ENCODE measurements at places on chromosomes 16 and 17. TPM values are rescaled to one million over a fixed set of nuclear protein-coding genes. Genes with fewer than 3 reads are reported as not detected.

GRCh38 chr17:50956750-50957523 is 90.8 kb upstream of the TOB1 start:
- DNase-seq: peak; percentile 48
- peaks cover 6% of the 10 kb centered on the region for H3K4me1 ChIP-seq
- H3K4me3 ChIP-seq: no peak overlapping the region
- no peaks in the 10 kb centered on the region for H3K27me3 ChIP-seq
- no peaks in the 10 kb centered on the region for H3K36me3 ChIP-seq

GRCh38 chr17:67212231-67212630 is 32.8 kb downstream of the HELZ start:
- no peak overlapping the region for H3K4me3 ChIP-seq
- no peaks in the 10 kb centered on the region for H3K27me3 ChIP-seq
- H3K4me1 ChIP-seq: peaks cover 16% of the 10 kb centered on the region
- H3K27ac ChIP-seq: no peak overlapping the region

DNA sequence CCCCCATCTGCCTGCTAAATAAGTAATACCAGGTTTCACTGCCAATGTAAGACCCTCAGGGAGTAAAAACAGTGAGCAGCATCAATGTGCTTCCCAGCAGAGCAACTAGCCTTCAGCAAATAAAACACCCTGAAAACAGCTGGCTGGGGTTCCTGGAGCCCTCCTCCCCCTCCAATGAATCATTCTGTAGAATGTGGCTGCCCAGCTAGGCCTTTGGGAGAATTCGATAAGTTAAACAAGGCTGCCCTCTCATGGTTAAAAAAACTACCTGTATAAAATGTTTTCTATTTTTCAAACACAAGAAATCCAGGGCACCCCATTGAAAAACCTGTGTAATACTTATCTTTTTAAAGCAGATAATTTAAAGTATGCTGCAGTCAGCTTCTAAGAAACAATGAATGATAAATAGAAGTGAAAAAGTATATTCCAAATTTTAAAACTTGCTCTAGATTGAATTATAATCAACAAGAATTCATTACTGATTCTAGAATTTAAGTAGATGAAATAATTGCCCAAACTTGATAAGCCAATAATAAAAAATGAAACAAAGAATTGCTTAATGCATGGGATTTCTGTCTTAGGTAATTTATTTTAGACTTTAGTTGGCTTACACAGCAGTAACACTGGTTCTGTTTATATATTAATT is 9.4 kb upstream of the TOM1L1 start:
- H3K27me3 ChIP-seq: peaks cover 26% of the 10 kb centered on the region
- H3K27ac ChIP-seq: no peak overlapping the region
- no peaks in the 10 kb centered on the region for H3K36me3 ChIP-seq
- H3K4me1 ChIP-seq: no peaks in the 10 kb centered on the region

- no peak overlapping the region for H3K4me3 ChIP-seq
- no peaks in the 10 kb centered on the region for H3K36me3 ChIP-seq
- no peaks in the 10 kb centered on the region for H3K27me3 ChIP-seq
- H3K4me1 ChIP-seq: peaks cover 73% of the 10 kb centered on the region
- peak; percentile 83 for DNase-seq
Measured at GRCh38 chr17:57604771-57605674, 140.1 kb downstream of the CCDC182 start.

DNA sequence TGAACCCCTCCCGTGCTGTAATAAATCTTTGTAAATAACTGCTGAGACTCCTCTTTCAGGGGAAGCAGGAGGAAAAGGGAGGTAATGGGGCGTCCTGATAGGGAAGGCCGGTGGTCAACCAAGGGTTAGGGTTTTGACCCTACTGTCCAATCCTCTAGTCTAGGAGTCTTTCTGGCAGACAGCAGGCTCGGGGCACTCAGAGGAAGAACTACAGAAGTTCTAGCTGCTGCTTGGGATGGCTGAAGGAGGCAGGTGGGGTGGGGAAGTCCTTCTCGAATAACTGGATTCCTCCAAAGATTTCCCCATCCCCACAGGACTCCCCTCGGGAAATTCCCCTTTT is 387 bp upstream of the STARD3 start:
- peak overlapping the region; percentile 89 for H3K4me3 ChIP-seq
- peaks cover 61% of the 10 kb centered on the region for H3K4me1 ChIP-seq
- peaks cover 7% of the 10 kb centered on the region for H3K27me3 ChIP-seq
- no peaks in the 10 kb centered on the region for H3K36me3 ChIP-seq
- no peak for DNase-seq
- peak overlapping the region; percentile 88 for H3K27ac ChIP-seq

- peaks cover 40% of the 10 kb centered on the region for H3K27me3 ChIP-seq
- H3K27ac ChIP-seq: no peak overlapping the region
- H3K36me3 ChIP-seq: no peaks in the 10 kb centered on the region
- no peaks in the 10 kb centered on the region for H3K4me1 ChIP-seq
- no peak for DNase-seq
Measured at GRCh38 chr17:40872416-40872815, 5.4 kb upstream of the KRT12 start.

DNA sequence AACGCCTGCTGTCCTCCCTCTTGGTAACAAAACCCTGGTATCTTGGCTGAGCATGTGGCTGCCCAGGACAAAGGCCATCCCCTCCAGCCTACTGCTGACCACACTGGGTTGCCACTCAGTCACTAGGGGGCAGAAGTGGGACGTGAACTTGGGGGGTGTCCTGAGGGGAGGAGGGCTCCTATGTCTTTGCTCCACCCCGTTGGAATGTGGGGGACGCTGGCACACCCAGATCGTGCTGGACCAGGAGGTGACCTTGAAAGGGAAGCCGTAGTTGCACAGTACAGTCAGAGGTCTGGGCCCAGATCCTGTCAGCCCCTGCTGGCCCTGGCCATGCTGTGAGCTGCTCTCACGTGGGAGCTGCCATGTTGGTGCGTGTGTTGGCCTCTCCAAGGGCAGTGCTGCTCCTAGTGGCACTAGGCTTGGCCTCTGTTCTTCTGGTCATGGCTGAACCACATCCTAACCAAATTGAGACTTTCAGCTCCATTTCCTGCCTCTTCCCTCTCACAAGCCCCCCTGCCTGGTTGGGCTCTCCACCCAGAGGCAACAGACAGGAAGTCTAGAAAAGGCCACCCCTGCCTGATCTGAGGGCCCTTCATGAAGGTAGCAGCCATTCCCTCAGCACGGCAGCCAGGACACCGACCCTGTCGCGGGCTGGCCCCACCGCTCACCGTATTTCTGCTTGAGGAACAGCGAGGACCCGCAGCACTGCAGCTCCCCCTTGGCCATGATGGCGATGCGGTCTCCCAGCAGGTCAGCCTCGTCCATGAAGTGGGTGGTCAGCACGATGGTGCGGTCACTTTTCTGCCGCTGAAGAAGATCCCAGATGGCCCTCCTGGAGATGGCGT is 29.0 kb upstream of the RNPS1 start:
- H3K4me1 ChIP-seq: no peaks in the 10 kb centered on the region
- DNase-seq: no peak
- H3K36me3 ChIP-seq: no peaks in the 10 kb centered on the region
- no peak overlapping the region for H3K27ac ChIP-seq
- no peak overlapping the region for H3K4me3 ChIP-seq
- H3K27me3 ChIP-seq: no peaks in the 10 kb centered on the region

GRCh38 chr17:60665602-60666001 is 12.0 kb upstream of the BCAS3 start:
- no peak for DNase-seq
- H3K4me3 ChIP-seq: no peak overlapping the region
- no peaks in the 10 kb centered on the region for H3K4me1 ChIP-seq
- H3K27me3 ChIP-seq: no peaks in the 10 kb centered on the region
- no peak overlapping the region for H3K27ac ChIP-seq

- H3K4me1 ChIP-seq: peaks cover 75% of the 10 kb centered on the region
- H3K4me3 ChIP-seq: peak overlapping the region; percentile 20
- DNase-seq: no peak
- no peaks in the 10 kb centered on the region for H3K36me3 ChIP-seq
- H3K27ac ChIP-seq: peak overlapping the region; percentile 53
Measured at GRCh38 chr16:85561248-85562092, 51.7 kb upstream of the GSE1 start.

DNA sequence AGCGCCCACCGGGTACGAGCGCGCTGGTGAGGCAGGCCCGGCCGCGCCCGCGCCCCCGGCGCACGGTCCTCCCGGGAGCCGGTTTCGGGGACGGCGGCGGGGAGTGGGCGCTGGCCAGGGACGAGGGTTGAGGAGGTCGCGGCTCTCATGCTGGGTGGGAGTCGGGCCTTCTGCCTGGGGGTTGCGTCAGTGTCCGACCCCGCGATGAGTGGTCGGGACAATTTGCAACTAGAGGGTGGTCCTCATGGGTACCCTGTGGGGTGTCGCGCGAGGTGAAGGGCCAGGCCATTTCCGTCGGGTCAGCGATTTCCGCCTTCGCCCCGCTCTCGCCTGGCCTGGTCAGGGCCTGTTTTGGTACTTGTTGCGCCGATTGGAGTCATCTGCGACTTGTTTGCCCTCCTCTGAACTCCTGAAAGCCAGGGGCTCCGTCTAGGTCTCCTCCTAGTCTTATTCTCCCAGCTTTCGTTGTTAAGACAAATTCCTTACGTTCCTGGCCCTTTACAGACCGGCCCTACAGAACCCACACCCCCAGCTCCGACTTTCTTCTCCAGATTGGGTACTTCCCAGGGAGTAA is 14.9 kb downstream of the NAA60 start:
- H3K4me3 ChIP-seq: peak overlapping the region; percentile 93
- H3K36me3 ChIP-seq: no peaks in the 10 kb centered on the region
- peak overlapping the region; percentile 91 for H3K27ac ChIP-seq
- H3K4me1 ChIP-seq: peaks cover 60% of the 10 kb centered on the region
- H3K27me3 ChIP-seq: no peaks in the 10 kb centered on the region

- peak; percentile 66 for DNase-seq
- H3K27me3 ChIP-seq: no peaks in the 10 kb centered on the region
- H3K4me3 ChIP-seq: no peak overlapping the region
- H3K27ac ChIP-seq: peak overlapping the region; percentile 71
- no peaks in the 10 kb centered on the region for H3K36me3 ChIP-seq
Measured at GRCh38 chr17:5249615-5250014, 15.0 kb upstream of the SCIMP start.

DNA sequence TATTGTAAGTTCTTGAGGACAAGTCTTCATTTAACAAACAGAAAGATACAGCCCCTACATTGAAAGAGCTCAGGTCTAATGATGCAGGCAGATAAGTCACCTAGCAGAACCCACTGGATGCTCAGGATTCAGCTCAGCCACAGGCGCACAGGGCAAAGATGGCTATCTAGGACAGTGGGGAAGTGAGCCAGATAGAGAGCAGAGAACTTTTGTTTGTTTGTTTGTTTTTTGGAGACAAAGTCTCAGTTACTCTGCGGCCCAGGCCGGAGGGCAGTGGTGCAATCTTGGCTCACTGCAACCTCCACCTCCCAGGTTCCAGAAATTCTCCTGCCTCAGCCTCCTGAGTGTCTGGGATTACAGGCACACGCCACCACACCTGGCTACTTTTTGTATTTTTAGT is 20.4 kb downstream of the METTL2A start:
- H3K4me3 ChIP-seq: no peak overlapping the region
- no peak for DNase-seq
- peaks cover 15% of the 10 kb centered on the region for H3K36me3 ChIP-seq
- no peaks in the 10 kb centered on the region for H3K4me1 ChIP-seq
- H3K27me3 ChIP-seq: no peaks in the 10 kb centered on the region
- no peak overlapping the region for H3K27ac ChIP-seq

DNA sequence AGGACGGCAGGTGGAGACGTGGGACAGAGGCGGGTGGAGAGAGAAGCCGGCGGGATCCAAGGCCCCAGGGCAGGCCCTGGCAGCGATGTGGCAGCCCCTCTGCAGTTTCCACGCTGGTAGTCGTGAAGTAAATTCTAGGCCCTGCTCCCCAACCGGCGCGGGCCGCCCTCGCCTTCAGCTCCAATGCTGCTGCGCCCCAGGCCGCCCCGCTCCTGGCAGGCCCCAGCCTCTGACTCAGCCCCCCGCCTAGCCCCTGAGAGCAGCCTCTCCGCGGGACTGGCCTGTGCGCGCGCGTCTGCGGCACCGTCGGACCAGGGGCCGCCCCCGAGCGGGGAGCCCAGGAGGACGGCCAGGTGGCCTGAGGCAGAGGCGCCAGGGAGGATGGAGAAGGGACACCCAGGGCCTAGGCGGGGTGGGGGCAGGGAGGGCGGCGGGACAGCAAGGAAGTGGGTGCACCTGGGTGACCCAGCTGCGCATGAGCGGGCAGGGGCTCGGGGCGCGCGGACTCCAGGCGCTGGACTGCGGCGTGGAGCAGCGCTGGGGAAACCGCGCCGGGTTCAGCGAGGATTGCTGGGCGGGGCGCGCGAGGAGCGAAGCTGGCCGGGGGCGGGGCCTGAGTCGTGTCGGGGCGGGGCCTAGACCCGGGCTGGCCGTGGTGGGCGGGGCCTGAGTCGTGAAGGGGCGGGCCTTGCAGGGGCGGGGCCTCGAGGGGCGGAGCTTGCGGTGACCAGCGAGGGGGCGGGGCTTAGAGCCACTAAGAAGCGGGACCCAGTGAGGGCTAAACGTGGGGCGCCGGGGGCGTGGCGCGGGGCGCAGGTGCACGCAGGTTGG is 29.6 kb downstream of the ZNF778 start:
- DNase-seq: peak; percentile 86
- H3K4me3 ChIP-seq: peak overlapping the region; percentile 73
- H3K27ac ChIP-seq: no peak overlapping the region

DNA sequence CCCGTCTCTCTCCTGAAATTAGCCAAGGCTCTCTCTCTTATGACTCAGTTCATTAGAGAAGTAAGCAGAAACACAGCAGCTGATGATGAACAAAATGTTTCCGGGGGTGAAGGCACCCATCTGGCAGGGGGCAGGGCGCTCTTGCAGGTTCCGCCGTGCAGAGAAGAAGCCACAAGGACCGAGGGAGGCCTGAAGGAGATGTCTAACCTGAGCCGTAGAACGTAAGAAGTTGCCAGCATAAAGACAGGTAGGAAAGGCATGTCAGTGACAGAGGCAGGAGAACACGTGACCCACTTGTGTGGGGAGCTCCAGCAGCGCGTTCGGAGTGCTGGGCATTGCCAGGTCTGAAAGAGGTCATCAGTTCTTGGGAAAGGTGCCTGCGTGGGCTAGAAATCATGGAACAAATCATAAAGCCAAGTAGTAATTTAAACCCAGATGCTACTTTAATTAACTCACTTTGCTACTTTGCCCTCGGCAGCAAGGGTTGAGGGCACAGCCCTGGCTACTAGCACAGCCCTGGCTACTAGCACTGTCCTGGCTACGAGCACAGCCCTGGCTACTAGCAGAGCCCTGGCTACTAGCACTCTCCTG is 198.6 kb downstream of the RPTOR start:
- no peak overlapping the region for H3K27ac ChIP-seq
- no peak for DNase-seq
- H3K36me3 ChIP-seq: peaks cover 27% of the 10 kb centered on the region
- peaks cover 48% of the 10 kb centered on the region for H3K4me1 ChIP-seq
- H3K4me3 ChIP-seq: no peak overlapping the region

- H3K27me3 ChIP-seq: peaks cover 24% of the 10 kb centered on the region
- DNase-seq: no peak
- no peaks in the 10 kb centered on the region for H3K36me3 ChIP-seq
- peaks cover 14% of the 10 kb centered on the region for H3K4me1 ChIP-seq
Measured at GRCh38 chr16:87234601-87235000, 82.6 kb downstream of the C16orf95 start.

Gene KRT24
- polyA plus RNA-seq: not detected

Gene TANGO6
- polyA plus RNA-seq: 12.5 TPM

Gene CASKIN2
- polyA plus RNA-seq: not detected

Gene NDRG4
- polyA plus RNA-seq: 0.27 TPM

Gene CHST4
- not detected for polyA plus RNA-seq

Gene OTOP3
- polyA plus RNA-seq: not detected

Gene LITAFD
- not detected for polyA plus RNA-seq

Gene GDPD1
- polyA plus RNA-seq: 1.3 TPM

Gene KDM6B
- 1.3 TPM for polyA plus RNA-seq

Gene MT1A
- polyA plus RNA-seq: not detected

Data from naive B cell (primary cell).